NCI-H524 (cell line): ENCODE measurements at places on chromosomes 11 and 22.

DNA sequence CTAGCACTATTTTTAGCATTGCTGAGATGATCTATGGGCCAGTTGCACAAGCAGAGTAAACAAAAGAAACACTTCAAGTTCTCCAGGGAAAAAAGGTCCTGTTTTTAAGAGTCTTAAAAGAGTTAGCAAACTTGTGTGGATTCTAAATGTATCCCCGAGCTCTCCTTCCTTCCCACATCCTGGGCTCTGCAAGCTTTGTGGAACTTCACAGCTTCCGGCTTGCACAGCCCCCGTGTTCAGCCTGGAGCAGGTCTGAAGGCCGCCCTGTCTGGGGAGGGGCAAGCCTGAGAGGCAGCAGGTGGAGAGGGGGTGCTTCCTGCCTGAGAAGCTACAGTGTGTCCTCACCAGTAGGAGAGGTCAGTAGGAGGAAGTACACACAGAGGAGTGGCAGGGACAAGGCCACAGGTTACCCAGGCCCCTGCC, 35.1 kb upstream of the SUSD2 start:
- DNase-seq = peak; percentile 25

- no peak for DNase-seq
Observed at GRCh38 chr11:132361011-132361550, 990.7 kb downstream of the NTM start.

GRCh38 chr11:17865765-17866428, 131.3 kb downstream of the KCNC1 start:
- DNase-seq = peak; percentile 80

DNA sequence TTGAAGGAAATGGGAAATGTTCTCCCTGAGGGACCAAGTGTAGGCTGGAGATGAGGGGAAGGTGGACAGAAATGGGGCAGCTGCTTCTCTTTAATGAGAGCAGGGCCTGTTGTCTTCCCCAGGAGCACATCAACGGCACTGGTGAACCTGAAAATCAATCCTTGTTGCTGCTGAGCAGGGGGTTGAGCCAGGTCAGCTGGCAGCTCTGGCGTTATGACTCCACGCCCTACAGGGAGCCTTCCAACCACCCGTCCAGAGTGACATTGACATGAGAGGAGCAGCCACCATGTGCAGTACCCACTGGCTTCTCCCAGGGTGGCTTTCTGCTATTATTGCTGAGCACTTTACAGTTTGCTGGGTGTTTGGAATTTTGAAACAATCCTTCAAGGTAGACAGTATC, 116.9 kb upstream of the LDLRAD3 start:
- DNase-seq = no peak

- DNase-seq = peak; percentile 54
Observed at GRCh38 chr11:124891373-124891861, 6.2 kb downstream of the ROBO4 start.

DNA sequence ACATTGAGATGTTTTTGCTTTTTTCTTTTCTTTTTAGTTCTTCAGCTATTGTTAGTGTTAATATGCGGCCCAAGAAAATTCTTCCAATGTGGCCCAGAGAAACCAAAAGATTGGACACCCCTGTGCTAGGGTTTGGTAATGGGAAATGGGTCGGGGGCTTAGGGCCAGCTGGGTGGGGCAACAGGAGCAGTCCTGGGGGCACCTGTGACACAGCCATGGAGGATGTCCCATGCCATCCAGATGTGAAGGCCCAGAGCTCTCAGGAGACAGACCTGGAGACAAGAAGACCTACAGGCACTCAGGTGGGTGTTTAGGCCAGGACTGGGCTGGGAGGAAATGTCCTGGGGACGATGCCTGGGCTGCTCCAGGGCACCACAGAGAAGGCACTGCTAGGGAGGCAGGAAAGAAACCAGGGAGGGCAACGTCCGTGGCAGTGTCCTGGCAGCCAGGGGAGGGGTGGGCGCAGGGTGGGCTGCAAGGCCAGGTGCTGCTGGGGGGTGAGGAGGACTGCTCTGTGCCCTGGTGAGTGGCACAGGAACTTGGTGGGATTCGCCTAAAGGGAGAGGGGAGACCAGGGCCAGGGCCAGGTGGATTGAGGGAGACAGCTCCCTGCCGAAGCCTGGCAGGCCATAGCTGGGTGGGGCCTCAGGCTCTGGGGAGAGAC, 21.4 kb downstream of the RELT start:
- DNase-seq = no peak

GRCh38 chr11:124080327-124081001, 34.8 kb upstream of the VWA5A start:
- no peak for DNase-seq

GRCh38 chr11:96267496-96268032, 75.4 kb downstream of the MAML2 start:
- no peak for DNase-seq

DNA sequence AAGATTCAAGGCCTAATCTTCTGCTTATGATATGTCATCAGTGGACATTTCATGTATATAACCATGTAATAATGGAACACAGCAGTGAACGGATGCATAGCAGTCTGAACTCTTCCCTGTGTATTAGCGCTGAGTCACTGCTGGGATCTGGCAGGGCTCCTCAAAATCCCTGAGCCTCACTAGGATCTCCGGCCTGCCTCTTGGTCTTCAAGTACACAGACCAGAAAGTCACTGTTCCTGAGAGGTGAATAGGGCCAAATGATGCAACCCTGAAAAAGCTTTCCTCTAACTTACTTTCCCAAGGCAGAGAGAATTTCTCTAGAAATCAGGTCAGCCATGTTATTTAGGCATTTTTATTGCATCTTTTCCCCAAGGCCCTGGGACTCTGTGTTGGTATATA, 35.0 kb downstream of the POU2AF1 start:
- DNase-seq = no peak

DNA sequence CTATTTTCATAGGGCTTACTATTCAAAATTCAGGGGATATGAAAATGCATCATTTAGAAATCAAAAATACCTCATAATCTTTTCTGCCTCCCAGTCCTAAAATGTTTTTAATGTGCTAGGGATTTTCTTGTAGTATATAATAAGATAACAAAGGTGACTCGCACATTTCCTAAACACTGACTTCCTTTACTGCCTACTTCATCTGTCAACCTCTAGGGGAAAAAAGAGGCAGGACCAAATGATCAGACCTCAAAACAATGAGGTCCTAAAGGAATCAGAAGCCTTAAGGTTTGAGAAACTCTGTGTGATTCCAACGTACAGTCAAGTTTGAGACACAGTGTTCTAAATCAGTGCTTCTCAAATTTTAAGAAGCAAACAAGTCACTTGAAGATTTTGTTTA, 56.1 kb upstream of the POU2AF2 start:
- no peak for DNase-seq

DNA sequence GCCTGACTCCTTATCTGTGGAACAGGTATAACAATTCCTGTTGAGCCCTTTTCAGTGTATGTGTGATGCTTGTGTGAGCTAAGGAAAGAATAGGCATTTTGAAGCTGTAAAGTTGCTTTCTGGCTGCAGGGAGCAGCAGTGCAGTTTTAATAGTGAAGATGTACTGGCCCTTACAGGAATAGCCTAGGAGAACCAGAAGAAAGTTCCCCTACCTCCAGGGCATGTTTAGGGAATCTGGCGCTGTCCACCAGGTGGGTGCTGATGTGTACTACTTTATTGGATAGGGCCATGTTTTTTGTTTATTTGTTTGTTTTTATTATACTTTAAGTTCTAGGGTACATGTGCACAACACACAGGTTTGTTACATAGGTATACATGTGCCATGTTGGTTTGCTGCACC, 11.5 kb downstream of the BMAL1 start:
- DNase-seq = no peak

- DNase-seq = no peak
Observed at GRCh38 chr11:116913000-116913399, 75.6 kb upstream of the APOA1 start.

DNA sequence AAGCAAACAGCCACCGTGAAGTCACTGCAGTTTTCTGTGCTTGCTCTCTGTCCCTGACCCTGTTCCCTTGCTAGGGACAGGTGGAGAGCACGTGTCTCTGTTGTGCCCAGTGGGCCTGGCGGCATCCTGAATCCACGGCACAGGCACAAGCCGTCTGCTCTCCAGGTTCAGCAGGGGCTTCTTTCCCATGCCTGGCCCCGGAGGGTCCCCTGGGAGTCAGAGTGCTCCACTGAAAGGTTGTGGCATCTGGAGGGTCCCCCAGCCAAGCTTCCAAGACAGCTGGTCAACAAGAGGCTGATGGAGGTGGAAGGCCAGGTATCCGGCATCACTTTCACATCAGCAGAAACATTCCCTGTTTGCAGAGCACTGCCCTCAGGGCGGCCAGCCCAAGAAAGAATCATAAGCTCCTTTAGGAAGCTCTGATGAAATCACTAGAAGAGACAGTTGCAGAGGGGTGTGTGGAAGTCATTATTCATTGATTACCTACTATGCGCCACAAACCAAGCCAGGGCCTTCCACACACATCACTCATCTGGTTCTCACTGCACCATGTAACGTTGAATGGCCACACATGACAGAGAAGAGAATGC, 346.4 kb upstream of the B3GAT1 start:
- DNase-seq = peak; percentile 60

- no peak for DNase-seq
Observed at GRCh38 chr22:35637254-35637653, 11.0 kb upstream of the APOL6 start.

GRCh38 chr11:83403691-83404389, 117.7 kb upstream of the CCDC90B start:
- DNase-seq = peak; percentile 52

DNA sequence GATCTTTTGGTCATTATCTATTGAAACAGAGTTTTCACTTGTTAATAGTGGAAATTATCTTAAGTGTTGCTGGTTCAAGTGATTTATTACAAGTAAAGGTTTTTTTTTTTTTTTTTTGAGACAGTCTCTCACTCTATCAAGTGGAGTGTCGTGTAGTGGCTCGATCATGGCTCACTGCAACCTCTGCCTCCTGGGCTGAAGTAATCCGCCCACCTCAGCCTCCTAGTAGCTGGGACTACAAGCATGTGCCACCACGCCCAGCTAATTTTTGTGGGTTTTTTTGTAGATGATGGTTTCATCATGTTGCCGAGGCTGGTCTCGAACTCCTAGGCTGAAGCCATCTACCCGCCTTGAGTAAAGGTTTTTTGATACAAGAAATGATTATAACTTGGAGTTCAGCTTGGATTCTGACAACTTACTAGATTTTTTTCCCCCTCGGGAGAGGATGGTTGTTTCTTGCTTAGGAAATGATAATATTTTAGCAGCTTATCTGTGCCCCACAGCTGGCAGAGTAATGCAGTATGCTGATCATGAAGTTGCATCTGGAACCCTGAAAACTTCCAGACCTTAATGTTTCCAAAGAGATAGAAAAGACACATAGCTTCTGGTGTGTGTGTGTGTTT, 68.9 kb downstream of the MTMR3 start:
- no peak for DNase-seq

DNA sequence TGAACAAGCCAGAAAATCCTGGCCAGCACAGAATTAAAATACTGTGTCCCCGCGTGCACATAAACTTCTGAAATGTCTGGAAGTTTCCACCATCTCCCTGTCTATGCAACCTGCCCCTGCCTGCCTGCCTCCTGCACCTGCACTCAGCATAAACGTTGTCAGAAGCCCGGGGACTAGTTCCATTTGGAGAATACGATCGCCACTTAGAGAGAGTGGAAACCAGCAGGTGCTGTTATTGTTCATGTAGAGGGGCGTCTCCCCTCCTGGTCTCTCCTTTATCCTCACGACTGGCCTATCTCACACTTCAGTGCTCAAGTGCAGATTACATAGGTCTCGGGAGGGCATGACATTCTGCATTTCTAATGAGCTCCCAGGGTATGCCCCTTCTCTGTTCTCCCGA, 35.6 kb downstream of the MPPED1 start:
- DNase-seq = peak; percentile 95

- no peak for DNase-seq
Observed at GRCh38 chr11:2302896-2303626, 1.2 kb downstream of the TSPAN32 start.

DNA sequence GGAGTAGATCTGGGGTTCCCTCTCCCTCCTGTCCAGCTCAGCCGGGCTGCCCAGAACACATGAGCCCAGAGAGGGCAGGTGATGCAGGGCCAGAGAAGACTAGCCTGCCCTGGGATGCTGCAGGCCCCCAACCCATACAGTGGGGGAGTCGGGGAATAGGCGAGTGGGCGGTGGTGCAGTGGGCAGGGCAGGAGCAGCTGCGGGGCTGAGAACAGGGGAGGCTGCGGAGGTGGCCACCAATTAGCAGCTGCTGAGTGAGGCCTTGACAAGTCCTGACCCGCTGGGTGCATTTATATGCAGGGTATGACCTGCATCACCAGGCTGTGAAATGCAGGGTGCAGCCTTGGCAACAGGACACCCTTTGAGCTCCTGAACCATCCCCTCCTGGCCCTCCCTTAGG, 43.1 kb downstream of the NFAM1 start:
- no peak for DNase-seq
